ENCODE measurements at places on chromosomes 5 and 9.

DNA sequence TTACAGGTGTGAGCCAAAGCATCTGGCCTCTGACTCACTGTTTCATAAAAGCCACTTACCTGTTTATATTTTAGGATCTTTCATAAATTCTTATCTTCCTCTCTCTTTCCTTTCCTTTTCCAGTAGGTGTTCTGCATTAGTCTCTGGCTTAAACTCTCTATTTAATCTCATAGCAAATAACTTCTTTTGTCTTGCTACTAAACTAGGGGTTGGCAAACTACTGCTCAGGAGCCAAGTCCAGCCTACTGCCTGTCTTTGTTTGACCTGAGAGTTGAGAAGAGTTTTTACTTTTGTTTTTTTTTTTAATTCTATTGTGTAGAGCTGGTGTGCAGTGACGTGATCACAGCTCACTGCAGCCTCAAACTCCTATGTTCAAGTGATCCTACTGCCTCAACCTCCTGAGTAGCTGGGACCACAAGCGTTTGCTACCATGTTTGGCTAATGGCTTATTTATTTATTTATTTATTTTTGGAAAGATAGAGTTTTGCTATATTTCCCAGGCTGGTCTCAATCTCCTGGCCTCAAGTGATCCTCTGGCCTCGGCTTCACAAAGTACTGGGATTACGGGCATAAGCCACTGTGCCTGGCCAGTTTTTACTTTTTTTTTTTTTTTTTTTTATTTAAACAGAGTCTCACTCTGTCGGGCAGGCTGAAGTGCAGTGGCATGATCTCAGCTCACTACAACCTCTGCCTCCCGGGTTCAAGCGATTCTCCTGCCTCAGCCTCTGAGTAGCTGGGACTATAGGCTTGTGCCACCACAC lies 5.4 kb upstream of the NDFIP1 start:
- DNase-seq, result no peak

GRCh38 chr5:153974131-153974812 lies 64.4 kb downstream of the FAM114A2 start:
- peak; percentile 59 for DNase-seq

DNA sequence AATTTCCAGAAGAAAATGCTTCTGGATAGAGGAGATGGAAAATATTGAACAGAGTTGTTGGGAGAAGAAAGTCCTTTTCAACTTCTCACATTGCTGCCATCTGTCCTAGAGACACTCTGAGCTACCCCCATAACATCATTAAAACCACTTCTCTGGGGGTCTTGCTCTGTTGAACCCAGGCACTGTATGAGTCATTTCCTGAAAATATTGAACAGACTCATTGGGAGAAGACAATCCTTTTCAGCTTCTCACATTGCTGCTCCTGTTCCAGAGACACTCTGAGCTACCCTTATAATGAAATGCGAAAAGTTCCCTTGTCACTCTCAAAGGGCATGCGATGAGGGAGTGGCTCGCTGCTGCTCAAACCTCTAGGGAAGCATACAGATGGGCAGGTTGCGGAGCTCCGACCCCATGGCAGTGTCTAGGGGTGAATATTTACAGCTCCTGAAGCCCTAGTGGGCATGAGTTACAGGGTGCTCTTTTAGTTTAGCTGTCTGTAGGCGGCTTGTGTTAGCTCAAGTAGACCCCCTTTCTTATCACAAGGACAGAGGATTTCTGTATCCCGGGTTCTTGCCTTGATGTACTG lies 90.7 kb downstream of the CDKN2A start:
- no peak for DNase-seq

GRCh38 chr5:172747471-172747870 lies 23.5 kb downstream of the DUSP1 start:
- no peak for DNase-seq

- peak; percentile 77 for DNase-seq
Observed at GRCh38 chr5:122163121-122164069, 34.0 kb downstream of the ZNF474 start.

- DNase-seq, result no peak
Observed at GRCh38 chr9:106432631-106433030, 430.3 kb upstream of the ZNF462 start.

DNA sequence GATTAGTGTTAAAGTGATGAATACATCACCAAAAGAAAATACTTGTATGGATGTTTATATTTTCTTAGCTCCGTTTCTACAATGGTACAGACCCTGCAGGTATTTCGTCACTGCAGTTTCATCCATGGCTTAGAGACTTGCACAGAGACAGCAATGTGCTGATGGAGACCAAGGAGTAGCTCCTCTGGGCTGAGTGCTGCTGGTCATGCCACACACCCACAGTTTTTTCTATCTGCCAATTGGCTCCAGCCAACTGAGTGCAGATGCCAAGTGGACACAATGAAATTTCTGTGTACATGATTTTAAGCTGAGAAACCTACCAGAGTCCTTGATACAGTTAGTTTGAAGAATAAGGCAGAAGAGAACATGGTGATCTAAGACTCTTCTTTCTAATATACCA lies 145.9 kb upstream of the ADCY2 start:
- DNase-seq, result no peak

GRCh38 chr5:134509308-134510040 lies 16.0 kb upstream of the JADE2 start:
- peak; percentile 68 for DNase-seq

GRCh38 chr5:177433658-177434217 lies 7.3 kb downstream of the GRK6 start:
- no peak for DNase-seq

DNA sequence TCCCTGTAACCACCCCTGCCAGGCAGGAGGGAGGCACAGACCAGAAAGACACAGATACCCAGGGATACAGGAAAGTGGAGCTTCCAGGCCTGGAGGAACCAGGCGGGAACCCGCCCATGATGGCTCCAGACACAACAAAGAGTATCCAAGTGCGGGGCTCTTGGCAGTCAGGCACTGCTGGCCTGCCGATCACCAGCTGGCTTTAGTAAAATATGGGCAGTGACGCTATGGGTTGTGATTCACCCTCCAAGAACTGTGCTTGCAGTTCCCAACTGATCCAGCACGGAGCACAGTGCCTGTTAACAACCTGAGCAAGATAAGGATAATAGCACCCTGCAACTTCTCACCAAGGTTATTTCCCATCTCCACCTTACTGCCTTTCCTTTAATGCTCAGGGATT lies 463.3 kb downstream of the IRX1 start:
- DNase-seq, result no peak

GRCh38 chr9:81844131-81844567 lies 84.1 kb upstream of the SPATA31D4 start:
- no peak for DNase-seq

GRCh38 chr5:148214665-148215185 lies 11.9 kb downstream of the SPINK6 start:
- DNase-seq, result no peak

- no peak for DNase-seq
Observed at GRCh38 chr5:110536120-110537115, 190.1 kb downstream of the TMEM232 start.

- no peak for DNase-seq
Observed at GRCh38 chr9:128499920-128500319, 4.6 kb upstream of the GLE1 start.

- DNase-seq, result no peak
Observed at GRCh38 chr5:171692107-171692506, 93.5 kb upstream of the SMIM23 start.

DNA sequence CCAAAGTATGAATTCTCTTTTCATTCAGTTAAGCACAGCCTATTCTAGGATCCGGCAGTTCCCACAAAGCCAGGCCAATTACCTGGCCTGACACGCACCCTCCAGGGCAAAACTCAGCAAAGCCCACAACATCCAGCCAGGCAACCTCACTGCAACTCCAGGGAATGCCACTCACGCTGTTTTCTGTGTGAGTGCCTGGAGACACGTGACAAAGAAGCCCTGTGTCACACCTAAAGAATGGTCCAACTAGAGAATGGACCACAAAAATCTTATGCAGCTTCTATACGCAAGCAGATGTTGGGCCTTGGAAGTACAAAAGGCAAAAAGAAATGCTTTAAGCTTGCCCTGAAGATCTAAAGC lies 20.2 kb downstream of the RETREG1 start:
- no peak for DNase-seq

GRCh38 chr5:36751886-36752285 lies 124.7 kb upstream of the NIPBL start:
- DNase-seq, result peak; percentile 38

GRCh38 chr5:31049936-31050704 lies 143.4 kb upstream of the CDH6 start:
- no peak for DNase-seq

- DNase-seq, result no peak
Observed at GRCh38 chr5:27048510-27048909, 10.1 kb upstream of the CDH9 start.

DNA sequence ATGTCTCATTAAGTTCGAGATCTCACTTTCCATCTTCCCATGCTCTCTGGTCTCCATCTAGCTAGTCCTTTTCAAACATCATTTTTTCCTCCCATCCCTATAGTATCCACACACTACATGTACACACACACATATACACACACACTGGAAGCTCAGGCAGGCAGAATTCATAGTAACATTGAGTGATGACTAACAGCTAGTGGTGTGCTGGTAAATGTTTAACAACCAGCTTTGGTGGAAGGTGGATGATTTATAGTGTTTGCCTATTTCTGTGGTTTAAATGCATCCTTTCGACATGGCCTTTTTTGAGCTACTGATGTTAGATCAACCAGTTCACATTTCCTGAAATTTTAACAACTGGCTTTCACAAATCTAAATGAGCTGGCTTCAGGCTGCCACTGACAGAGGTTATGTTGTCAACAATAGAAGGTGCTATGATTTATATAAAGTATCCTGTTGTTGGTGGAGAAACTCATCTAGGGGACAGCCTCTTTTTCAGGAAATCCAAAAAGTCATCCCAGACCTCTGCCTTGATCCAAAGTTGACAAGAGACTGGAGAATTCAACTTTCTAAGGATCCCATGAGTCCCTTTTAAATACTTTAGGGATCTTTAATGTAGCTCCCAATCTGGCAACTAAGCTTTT lies 117.8 kb downstream of the CCDC192 start:
- no peak for DNase-seq

DNA sequence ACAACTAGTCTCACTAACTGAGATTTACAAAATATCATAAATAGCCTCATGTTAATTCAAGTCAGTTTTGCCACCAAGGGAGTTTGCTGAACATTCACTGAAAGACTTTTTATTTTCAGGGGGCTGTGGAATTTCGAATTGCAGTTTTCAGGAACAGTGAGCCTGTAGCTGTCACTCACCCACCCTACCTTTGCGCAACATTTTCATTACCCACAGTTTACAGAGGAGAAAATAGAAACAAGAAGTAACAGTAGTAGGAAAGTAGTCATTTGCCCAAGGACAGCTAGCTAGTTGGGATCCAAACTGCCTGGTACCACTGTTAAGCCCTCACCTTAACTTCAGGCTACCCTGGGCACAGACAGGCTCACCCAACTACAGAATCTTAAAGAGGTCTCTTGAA lies 154.1 kb downstream of the ADAMTS12 start:
- no peak for DNase-seq

DNA sequence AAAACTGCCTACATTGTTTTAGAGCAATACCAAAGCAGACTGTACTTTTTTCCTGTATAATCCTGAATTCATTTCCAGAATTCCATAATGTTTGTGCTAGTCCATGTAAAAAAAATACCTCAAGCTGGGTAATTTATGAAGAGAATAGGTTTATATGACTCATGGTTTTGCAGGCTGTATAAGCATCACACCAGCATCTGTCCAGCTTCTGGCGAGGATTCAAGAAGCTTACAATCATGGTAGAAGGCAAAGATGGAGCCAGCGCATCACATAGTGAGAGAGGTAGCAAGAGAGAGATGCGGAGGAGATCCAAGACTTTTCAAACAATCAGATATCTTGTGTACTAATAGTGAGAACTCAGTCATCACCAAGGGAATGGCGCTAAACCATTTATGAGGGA lies 280.3 kb upstream of the CDH9 start:
- DNase-seq, result no peak

DNA sequence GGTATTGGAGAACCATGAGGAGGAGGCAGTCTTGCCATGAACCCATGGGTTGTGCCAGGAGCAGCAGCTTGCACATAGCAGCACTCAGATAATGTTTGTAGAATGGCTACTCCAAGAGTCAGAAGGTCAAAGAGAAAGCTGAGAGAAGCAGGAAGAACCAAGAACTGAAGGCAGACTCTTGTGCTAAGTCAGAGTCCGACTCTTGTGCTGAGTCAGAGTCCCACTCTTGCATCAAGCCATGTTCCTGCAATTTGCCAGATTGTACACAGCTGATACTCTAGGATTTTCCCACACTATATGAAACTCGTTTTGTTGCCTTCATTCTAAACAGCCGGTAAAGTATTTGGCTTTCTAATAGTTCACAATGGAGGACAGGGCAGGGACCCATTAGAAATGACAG lies 26.2 kb upstream of the HSPA9 start:
- no peak for DNase-seq

GRCh38 chr5:176884571-176884890 lies 14.6 kb downstream of the HK3 start:
- no peak for DNase-seq

Data from D341Med (cell line).